ENCODE measurements at places on chromosomes 2 and 18.

- no peak for DNase-seq
Measured at GRCh38 chr2:139836769-139837168, 1056.6 kb upstream of the NXPH2 start.

DNA sequence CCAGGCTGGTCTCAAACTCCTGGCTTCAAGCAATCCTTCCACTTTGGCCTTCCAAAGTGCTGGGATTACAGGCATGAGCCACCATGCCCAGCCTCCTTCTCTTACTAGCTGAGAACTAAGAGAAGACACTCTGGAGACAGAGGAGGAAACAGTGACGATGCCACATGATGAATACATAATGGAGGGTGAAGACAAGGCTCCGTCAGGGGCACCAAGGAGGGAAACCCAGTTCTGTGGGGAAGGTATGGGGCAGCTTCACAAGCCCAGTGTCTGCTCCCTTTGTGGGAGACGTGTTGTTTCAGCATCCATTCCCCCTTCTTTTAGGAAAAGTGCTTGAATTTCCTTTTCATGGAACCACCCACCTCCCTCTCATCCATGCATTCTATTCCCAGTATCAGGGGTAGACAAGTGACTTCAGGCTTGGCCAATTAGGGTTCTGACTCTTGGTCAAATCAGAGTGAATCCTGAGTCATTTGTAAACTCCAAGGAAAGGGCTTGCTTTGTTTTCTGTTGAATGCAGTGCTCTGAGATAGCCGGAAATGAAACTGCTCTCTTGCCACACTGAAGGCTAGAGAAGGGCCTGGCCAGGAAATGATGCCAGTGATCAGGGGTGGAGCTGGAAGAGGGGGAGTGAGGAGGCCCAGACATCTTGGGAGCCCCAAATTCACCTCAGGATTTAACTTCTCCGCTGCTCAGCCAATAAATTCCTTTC lies 23.7 kb downstream of the TMEM127 start:
- no peak for DNase-seq

- DNase-seq = no peak
Measured at GRCh38 chr2:235390108-235390815, 103.6 kb upstream of the AGAP1 start.

DNA sequence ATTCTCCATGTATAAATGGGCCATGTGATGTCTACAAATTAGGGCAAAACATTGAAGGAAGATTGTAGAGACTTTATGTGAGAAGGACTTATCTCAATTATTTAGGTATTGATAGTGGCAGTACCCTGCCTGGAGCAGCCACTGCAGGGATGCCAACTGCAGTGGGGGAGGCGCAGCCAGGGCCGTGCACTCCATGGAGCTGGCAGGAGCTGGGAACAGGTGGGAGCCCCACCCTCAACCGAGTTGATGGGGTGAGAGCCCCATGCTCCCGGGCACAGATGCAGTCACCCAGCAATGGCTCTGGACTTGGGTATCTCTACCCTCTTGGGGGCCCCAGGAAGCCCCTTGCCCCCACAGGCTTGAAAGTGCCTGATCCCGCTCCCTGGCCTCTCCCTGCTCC lies 564.3 kb downstream of the SLC4A3 start:
- no peak for DNase-seq

- no peak for DNase-seq
Measured at GRCh38 chr2:19846030-19846429, 55.8 kb downstream of the TTC32 start.

- DNase-seq = no peak
Measured at GRCh38 chr18:8695932-8696517, 9.3 kb upstream of the MTCL1 start.

GRCh38 chr2:167052825-167053224 lies 164.5 kb downstream of the XIRP2 start:
- no peak for DNase-seq

- no peak for DNase-seq
Measured at GRCh38 chr18:75884728-75885127, 457.2 kb upstream of the SMIM21 start.

- DNase-seq = no peak
Measured at GRCh38 chr2:41353060-41353459, 694.8 kb upstream of the PKDCC start.

- no peak for DNase-seq
Measured at GRCh38 chr18:63109022-63109421, 210.5 kb downstream of the BCL2 start.

DNA sequence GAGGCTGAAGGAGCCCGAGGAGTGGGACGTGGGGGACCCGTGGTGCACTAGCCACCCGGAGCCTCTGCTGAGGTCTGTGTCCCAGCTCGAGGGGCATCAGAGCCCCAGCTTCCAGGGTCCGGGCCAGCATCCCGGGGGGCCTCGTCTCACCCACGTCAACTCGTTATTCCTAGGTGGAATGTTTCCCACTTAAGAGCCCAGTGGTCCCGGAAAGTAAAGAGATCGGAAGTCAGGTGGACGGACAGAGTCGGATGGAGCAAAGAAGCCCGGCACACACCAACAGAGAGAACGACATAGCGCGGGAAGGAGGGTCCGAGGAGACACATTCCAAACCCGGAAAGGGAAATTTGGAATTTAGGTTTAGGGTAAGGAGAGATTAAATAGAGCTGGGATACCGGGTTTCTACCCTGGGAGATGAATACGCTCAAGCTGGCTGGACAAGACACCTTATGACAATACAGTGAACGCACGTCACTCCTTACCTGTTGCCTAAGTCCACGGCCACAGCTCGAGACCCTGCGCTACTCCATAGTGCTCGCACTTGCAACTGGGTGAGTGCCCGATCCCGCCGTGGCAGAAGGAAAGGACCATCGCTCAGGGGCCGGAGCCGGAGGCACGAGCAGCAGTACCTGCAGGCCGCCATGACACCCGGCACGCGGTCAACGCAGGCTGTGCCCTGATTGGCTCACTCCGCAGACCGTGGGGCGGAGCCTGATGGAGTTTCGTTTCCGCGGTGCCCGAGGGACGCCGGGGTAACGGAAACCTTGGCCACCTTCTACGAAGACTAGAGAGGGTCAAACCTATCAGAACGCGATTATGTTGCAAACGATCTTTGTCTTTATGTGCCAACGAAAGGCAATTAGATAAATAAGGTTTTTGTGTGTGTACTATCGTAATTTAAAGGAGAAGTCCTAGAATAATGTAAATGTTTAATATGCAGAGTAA lies at the start of gene PNPT1:
Gene PNPT1 (minus strand): TSS at position 664 of the 945 bp plus-strand sequence. CDS start 21 bp downstream, at position 643.
- peak; percentile 83 for DNase-seq
